ENCODE measurements at places on chromosomes 2 and 18.

- no peak for ATAC-seq
Observed at GRCh38 chr2:100125626-100126025, 16.8 kb downstream of the AFF3 start.

DNA sequence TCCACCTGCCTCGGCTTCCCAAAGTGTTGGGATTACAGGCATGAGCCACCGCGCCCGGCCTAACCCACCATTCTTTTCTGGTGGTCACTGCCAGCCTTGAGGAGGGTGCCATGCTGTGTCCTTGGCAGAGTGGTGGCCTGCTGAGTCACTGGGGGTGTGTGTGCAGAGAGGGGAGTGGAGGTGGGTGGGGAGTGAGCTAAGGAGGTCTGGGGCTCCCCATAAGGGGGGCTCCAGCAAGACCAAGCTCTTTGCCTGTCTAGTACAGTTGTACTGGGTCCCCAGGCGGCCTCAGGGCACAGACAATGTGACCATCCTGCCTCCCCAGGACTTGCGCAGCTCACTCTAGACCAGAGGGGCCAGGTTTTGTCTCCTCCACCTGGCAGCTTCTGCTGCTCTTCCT, 36.1 kb downstream of the LAMA3 start:
- ATAC-seq = peak; percentile 9

DNA sequence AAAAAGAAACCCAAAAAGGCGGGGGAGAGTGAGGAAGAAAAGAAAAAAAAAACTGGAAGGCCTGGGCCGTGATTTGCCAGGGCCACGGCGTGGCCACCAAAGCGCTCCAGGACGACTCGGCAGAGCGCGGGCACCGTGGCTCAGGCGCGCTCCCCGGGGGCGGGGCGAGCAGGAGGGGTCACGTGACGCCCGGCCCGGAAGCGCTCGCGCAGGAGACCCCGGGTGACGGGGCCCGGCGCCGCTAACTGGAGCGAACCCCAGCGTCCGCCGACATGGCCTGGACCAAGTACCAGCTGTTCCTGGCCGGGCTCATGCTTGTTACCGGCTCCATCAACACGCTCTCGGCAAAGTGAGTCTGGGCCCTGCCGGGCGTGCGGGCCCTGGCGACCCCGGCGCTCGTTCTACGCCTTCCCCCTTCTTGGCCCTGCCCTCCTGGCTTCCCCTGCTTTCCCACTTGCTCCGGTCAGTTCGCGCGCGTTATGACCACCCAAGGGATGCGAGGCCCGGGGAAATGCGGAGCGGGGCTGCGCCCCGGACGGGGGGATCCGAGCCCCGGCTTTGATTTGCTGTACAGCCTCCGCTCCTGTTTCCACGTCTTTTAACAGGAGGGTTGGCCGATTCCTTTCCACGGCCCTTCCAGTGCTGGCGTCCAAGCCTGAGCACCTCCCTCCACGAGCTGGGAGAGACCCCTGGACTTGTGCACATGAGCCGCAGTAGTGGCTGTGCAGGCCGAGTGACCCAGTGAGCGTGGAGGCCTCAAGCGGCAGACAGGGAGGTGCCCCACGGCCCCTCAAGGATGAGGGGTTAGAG, at the start of gene SLC35F6:
Gene SLC35F6 (plus strand): TSS at position 207 of the 810 bp plus-strand sequence. CDS start 66 bp downstream, at position 273.
- ATAC-seq = peak; percentile 97

DNA sequence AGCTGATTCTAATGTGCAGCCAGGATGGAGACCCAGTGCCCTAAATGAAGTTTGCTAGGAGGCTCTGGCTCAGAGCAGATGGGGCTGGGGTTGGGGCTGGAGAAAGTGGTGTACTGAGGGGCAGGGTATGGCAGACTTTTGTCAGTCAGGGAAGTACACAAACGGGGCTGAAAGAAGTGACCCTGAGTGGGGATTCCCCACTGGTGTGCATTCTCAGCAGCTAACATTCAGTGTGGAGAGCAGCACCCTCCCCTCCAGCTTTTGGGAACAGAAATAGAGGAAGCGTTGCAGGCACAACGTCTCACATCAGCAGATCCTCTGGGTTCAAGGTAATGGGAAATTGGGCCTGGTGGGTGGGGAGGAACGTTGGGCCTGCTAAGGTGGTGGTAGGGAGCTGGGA, 89.1 kb upstream of the GCFC2 start:
- ATAC-seq = peak; percentile 49

- no peak for ATAC-seq
Observed at GRCh38 chr2:10884574-10884975, 27.2 kb upstream of the KCNF1 start.

DNA sequence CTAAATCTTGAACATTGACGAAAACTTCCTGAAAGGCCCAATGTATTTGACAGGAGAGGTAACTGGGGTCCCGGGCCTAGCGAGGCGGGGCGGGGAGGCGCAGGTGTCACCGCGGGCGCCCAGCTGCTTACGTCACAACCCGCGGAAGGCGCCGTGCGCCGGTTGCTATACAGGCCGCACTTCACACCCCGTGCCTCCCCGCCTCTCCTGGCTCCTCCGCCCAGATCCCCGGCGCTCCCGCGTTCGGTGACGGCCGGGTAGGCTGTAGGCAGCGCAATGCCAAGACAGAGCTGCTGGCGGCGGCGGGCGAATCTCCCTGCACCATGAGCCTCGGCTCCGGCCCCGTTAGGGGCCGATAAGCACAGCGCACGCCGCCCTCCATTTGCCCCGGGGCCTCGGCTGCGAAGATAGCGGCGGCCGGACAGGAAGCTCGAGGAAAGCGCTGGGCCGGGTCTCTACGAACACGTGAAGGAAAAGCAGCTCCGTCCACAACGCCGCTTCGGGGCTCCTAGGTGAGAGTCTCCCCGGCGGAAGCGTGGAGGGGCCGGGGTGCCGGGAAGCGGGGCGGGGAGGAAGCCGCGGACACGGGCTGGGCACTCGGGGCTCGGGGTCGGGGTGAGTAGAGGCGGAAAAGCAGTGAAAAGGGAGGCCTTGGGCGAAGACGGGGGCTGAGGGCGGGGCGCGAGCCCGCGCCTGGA, at the start of gene RNF138:
Gene RNF138 (plus strand): TSS at position 151 of the 698 bp plus-strand sequence. CDS start 903 bp downstream, outside the sequence.
- ATAC-seq = peak; percentile 81

DNA sequence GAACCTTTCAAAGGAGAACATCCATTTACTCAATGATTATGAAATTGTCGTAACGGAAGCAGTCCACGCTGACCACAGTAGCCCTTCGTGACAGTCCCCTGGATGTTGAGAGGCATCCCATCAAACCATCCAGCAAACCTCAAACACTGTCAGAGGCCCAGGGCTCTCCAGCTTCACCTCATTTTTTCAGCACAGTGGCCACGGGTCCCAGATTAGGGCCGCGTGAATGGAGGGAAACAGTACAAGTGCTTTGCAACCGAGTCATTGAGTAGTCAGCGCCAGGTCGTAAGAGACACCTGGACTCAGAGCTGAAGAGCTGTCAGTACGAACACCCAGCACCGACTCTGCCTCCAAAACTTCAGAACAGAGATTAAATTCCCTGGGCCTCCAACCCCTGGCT, 552.5 kb upstream of the SALL3 start:
- no peak for ATAC-seq

DNA sequence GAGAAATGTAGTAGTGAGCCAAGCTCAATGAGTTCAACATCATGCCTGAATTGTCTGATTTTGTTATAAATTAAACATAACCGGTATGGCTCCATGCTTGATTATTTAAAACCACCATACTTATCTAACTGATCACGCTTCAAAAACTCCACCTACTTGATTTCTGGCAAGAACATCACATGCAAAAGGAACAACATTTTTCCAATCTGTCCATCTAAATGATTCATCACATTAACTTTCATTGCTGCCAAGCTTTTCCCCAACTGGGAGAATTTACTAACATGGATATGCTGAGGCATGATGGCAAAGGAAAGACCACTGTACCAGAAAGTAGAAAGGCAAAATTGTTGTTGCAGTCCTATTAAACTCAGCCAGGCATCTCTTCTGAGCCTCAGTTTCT, 286.8 kb downstream of the TRIB2 start:
- no peak for ATAC-seq

DNA sequence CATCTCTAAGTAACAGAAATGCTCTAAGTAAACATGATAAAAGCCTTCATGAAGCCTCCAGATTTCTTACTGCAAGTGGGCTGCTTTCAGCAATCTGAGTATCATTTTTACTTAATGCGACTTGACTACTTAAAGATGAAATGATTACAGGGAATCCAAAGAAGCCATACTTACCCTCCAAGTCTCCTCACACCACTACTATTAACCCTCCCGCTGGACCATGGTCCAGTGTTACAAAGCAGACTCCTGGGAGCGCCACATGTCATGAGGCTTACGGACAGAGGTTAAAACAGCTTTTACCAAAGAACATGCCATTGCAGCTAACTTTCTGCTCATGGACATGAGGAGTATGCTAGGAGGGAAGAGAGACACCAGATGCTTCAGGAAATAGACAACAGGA, 46.4 kb downstream of the LPIN2 start:
- no peak for ATAC-seq

GRCh38 chr2:108573061-108573460, 38.8 kb downstream of the LIMS1 start:
- ATAC-seq = no peak

DNA sequence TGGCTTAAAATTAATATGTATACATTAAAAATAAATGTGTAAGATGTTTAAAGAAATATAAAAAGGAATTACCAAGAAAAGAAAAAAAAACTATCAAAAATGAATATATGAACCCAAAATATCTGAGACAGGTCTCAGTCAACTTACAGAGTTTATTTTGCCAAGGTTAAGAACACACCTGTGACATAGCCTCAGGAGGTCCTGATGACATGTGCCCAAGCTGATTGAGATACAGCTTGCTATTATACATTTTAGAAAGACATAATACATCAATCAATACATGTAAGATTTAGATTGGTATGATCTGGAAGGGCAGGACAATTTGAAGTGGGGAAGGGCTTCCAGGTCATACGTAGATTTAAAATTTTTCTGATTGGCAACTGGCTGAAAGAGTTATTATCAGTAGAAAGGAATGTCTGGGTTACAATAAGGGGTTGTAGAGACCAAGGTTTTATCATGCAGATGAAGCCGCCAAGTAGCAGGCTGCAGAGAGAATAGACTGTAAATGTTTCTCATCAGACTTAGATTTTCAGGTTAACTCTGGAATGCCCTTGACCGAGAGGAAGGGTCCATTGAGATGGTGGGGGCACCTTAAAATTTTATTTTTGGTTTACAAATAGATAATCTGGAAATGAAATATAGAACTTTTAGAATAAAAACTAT, 74.7 kb downstream of the EXOC6B start:
- no peak for ATAC-seq

DNA sequence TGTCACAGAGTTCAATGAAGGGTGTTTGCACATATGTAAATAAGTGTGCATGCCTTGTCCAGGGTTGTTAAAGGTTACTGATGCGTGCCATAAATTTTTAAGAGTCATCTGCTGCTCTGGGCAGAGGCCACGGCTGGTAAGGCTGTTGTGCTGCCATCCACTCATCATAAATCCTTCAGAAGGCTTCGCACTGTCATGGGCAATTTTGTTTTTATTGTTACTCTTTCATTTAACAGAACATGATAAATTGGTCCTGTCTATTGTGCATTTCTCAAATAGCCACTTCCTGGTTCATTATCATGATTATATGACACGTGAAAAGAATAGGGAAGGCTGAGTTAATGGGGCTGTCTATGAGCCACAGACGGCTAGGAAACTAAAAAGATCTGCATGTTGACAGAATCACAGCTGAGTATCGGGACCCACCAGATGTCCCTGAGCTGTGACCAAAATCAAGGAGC, 634.3 kb upstream of the SOX11 start:
- ATAC-seq = no peak

- ATAC-seq = no peak
Observed at GRCh38 chr2:7191932-7192331, 274.7 kb downstream of the RNF144A start.

DNA sequence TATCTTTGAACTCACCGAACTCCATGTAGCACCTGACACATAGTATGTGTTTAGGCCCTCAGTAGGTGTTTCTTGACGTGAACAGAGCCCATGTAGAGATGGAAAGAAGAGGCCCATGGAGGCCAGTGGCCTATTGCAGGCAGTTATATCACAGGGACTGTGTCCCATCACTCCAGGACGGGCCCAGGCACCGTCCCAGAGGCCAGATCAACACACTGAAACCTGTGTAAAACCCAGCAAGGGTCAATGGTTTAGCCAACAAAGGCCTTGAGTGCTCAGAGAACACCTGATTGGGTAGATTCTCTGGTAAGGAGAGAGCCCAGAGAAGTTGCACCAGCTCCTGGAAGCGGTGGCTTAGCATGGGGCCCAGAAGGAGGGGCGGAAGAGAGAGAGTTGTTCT, 82.8 kb downstream of the INHBB start:
- ATAC-seq = no peak

GRCh38 chr2:205176546-205176945, 505.8 kb upstream of the NRP2 start:
- ATAC-seq = no peak

DNA sequence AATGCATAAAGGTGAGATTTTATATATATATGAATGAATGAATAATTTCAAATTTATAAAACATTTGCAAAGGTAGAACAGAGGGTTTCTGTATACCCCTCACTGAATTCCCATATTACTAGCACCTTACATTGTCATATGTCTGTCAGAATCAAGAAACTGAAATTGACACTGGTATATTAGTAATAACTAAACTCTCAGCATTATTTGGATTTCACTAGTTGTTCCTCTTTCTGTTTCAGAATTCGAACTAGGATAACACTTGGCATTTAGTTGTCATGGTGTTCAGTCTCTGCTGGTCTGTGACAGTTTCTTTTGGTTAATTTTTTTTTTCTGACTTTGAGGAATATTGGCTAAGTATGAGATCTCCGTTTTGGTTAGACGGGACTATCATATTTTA, 275.9 kb downstream of the DCC start:
- ATAC-seq = peak; percentile 54

GRCh38 chr2:236261452-236261851, 2.8 kb downstream of the ASB18 start:
- no peak for ATAC-seq

DNA sequence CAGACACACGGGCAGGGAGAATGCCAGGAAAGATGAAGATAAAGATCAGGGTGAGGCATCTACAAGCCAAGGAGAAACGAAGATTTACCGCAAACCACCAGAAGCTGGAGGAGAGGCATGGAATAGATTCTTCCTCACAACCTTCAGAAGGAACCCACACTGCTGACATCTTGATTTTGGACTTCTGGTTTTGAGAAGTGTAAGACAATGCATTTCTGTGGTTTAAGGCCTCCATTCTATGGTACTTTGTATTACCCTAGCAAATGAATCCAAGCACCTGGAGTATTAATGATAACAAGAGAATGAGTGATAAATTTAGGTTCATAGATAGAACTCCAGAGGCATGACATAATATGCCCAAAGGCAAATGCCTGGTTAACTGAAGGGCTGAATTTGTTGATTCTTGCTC, 11.8 kb upstream of the FN1 start:
- no peak for ATAC-seq

GRCh38 chr2:28618221-28619141, 122.6 kb downstream of the PLB1 start:
- no peak for ATAC-seq

- ATAC-seq = no peak
Observed at GRCh38 chr2:2838548-2838845, 507.4 kb upstream of the MYT1L start.

Measured in stimulated activated memory B cell treated with anti-CD40 and anti-IgM and Interleukin-4, amounts not matched to agents 10 μg/mL and 1 μg/mL and 100 μg/mL, for 72 hours (primary cell).